Sciatic nerve (tissue), 2 donors: ENCODE measurements at places on chromosomes 12 and 14. TPM values are rescaled to one million over a fixed set of nuclear protein-coding genes. Genes with fewer than 3 reads are reported as not detected.

DNA sequence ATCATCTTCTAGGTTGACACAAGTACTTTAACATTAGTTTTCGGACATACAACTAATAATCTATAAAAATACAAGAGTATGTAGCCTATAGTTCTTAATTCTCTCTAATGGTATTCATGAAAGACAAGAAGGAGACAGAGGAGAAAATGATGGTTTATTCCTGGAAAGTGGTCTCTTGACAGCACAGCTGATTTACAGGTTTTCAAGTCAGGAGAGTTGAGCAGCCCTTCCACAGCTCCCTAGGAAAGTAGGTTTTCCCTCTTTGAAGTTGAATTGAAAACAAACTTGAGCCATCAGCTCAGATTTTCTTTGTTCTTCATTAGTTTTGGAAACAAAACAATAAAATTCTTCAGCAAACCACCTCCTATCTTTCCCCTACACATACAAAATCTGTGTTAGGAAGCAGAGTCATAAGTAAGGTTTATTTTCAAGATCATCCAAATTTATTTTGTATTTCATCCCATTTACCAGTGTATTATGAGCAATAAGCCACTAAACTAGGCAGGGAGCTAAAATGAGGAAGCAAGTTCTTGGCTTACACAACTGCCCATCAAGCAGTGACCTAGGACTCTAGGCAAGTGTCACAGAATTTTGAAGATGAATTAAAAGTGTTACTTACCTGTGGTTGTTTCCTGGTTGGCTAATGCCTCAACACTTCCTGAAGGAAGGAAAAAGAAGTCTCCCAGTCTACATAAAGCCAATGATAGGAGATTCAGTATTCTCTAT lies 357.0 kb downstream of the BCAT1 start:
- no peak for DNase-seq

DNA sequence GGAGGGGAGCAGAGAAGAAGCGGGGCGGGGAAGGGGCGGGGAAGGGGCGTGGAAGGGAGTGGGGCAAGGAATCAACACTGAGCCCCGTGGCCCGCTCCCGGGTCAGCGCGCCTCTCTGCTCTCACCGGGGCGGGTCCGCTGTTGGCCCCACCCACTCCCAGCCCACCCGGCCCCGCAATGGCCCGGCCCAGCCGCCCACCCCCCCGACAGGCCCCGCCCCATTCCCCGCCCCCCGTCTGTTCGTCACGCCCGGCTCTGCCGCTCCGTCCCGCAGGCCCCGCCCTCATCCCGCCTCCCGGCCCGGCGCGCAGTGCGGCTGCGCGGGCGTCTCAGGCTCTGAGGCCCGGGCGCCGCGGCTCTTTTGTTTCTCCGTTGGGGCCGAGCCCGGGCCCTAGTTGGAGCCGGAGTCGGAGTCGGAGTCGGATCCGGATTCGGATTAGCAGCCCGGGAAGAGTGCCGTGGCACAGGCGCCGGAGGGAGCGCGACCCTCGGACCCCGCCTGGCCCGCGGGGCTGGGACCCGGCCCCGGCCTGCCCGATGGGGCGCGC lies at the start of gene ULK1:
Gene ULK1 (plus strand): TSS at position 310 of the 548 bp plus-strand sequence. CDS start 380 bp downstream, outside the sequence.
- DNase-seq = peak; percentile 97

DNA sequence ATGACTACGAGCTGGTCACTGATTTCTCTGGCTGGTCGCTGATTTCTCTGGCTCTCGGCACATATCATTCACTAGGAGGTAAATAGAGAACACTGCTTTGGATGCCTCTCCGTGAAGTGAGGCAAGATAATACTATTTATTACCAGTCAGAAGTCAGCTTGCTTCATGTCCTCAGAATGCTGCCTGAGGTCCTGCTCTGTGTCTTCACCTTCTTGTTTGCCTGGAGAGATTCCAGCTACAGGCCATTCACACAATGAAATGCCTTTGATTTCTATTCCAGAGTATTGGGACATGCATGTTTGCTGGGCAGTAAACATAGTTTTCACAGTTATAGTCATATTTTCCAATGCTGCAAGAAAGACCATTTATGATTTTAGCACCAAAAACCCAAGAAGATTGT lies 106.7 kb downstream of the AEBP2 start:
- no peak for DNase-seq

DNA sequence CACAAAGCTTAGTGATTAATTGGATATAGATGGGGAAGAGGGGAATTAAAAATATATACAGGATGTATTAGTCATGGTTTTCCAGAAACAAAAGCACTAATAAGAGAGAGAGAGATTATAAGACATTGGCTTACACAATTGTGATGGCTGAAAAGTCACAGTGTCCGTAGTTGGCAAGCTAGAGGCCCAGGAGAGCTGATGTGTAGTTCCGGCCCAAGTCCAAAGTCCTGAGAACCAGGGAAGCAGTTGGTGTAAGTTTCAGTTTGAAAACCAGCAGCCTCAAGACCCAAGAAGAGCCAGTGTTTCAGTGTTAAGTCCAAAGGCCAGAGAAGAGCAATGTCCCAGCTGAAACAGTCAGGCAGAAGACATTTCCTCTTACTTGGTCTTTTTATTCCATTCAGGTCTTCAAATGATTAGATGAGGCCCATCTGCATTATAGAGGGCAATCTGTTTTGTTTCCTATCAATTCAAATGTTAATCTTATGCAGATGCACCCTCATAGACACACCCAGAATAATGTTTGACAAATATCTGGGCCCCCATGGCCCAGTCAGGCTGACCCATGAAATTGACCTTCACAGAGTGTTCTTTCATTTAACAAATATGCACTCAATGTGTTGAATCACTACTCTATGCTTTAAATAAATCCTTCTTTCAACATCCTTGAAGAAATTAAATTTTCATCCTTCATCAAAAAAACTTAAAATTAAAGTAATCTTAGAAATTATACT lies 67.2 kb upstream of the DIO2 start:
- no peak for DNase-seq

DNA sequence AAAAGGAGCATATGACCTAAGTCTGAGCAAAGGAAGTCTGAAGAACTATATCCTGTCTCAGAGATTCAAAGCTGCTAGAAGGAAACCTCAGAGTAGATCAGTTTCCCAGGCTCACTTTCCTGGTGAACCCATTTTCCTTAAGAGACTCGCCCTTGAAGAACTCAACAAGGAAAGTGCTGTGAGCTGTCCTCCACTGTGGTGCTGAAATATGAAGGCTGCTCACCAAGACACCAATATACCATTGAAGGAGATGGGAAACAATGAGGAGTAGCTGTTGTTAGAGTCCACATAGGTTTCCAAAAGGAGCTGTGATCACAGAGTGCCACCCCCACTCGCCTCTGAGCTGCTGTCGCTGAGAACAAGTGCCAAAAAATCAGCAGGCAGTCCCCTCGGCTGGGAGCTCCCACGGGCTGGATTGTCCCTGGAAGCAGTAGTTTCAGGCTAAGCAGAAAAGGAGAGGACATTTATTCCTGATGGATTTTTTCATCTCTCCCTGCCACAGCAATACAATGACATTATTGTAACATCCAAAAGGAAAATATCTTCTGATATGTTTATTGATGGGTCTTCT lies 282.1 kb downstream of the RPS29 start:
- no peak for DNase-seq

DNA sequence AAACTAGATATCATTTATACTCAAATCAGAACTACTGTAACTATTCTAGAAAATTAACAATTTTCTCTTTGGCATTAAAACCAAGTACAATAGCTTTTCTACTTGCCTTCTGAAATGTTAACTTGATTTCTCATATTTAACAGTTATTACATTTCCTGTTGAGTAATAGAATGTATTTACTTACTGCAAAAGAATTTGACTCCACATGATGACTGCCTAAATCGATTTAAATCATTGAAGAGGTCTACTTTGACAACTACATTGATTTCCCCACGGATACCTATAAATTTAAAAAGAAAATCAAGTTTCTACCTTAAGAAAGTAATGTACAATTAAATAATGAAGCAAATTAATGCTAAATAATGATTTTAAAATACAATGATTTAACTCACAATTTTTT lies 18.9 kb downstream of the C2CD5 start:
- DNase-seq = no peak

Gene C12orf42
- total RNA-seq = 0.89 TPM

Gene AGAP2
- total RNA-seq = 4.0 TPM

Gene OTOGL
- total RNA-seq = 0.22 TPM

Gene DTX3
- total RNA-seq = 42.9 TPM
